ENCODE measurements at places on chromosomes 5 and 9.

- no peak for DNase-seq
These were observed 63.7 kb downstream of the MLLT3 start for GRCh38 chr9:20558566-20559016.

GRCh38 chr9:137602661-137603060 lies 2.8 kb upstream of the ARRDC1 start:
- no peak for DNase-seq

DNA sequence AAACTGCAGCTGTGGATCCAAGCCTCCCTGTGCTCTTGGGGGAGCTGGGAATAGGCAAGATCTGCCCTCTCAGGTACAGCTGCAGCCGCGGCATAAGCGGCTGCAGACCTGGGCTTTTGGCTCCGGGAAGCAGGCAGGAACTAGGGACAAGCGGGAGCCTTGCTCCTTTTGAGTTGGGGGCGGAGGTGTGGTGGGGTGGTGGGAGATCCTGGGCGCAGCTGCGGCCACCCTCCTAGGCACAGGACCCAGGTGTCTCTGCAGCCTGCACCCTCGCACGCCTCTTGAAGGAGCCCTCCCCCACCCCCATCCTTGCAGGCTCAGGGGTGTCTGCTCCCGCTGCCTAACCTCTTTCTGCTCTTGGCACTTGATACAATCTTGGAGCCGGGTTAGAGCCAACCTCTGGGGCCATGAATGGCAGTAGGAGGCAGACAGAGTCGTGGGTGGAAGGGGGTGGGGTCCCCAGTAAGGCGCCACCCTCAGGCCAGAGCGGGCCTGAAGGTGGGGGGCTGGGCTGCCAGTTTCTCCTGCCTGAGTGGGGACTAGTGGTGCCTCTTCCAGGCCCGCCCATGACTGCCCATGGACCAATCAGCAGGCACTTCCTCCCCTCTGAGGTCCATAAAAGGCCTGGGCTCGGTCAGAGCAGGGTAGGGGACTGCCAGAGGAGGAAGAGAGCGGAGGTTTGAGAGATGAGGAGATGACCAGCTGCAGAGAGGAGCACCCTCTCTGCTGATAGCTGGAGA lies 267.6 kb upstream of the TNC start:
- DNase-seq: no peak

DNA sequence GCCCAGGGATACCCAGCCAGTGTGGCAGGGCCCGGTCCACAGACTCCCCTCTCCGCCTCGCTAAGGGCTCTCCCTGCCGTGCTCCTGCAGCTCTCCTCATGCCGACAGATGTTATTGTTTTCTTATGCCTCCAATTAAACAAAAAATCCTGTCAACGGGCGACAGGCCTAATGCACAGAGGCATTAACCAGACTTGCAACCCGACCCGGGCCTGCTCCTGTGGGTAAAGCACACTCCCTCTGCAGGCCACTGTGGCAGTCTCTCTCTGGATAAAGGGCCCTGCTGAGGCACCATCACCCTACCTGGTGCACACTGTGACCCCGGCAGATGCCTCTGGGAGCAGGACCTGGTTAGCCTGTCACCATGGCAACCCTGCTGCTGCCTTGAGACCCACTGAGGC lies 27.5 kb upstream of the HAND1 start:
- DNase-seq: peak; percentile 48

DNA sequence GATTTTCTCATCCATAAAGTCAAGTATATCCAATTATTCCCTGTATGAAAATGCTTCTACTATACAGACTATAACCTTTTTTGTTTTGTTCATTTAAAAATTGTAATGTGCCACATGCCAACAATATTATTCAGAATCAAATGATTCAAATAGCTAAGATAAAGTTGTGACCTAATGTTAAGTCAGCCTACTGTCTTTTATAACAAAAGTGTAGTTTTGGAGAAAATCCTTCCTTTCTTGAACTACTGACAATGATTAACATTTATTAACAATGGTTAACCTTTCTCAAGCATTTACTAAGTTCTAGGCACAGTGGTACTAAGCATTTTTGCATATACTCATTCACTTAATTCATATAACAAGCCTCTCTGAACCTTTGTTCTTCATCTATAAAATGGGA lies 25.0 kb downstream of the CSF2 start:
- no peak for DNase-seq

All from activated CD8-positive, alpha-beta memory T cell treated with anti-CD3 and anti-CD28 coated beads, Interleukin-2, amount 50 U/mL, for 48 hours (primary cell).